ENCODE measurements at places on chromosomes 13 and 19. TPM values are rescaled to one million over a fixed set of nuclear protein-coding genes. Genes with fewer than 3 reads are reported as not detected.

The PTPRH gene
- 5.7 TPM for total RNA-seq

The KLK12 gene
- total RNA-seq = not detected

The RASIP1 gene
- 0.52 TPM for total RNA-seq

The PSG5 gene
- 6.9 TPM for total RNA-seq

The PSG1 gene
- 1.7 TPM for total RNA-seq

The HSPB6 gene
- 161 TPM for total RNA-seq

The SERPINE3 gene
- not detected for total RNA-seq

The MCEMP1 gene
- total RNA-seq = not detected

The GIPR gene
- total RNA-seq = 0.52 TPM

The SGCG gene
- 0.52 TPM for total RNA-seq

The VSTM2B gene
- not detected for total RNA-seq

The ANO8 gene
- 7.8 TPM for total RNA-seq

The IL17D gene
- 5.0 TPM for total RNA-seq

The LGALS4 gene
- not detected for total RNA-seq

The C5AR1 gene
- total RNA-seq = 0.39 TPM

The CEACAM8 gene
- not detected for total RNA-seq

The PRR20E gene
- not detected for total RNA-seq

The STAP2 gene
- 2.2 TPM for total RNA-seq

The KLK13 gene
- not detected for total RNA-seq

The PSG11 gene
- total RNA-seq = not detected

The CRTC1 gene
- total RNA-seq = 5.3 TPM

The PRKCG gene
- not detected for total RNA-seq

The PSG4 gene
- total RNA-seq = 0.36 TPM

The LCP1 gene
- 0.20 TPM for total RNA-seq

The C19orf33 gene
- total RNA-seq = not detected

The SIGLEC12 gene
- not detected for total RNA-seq

The SHISA7 gene
- not detected for total RNA-seq

The OR7G1 gene
- not detected for total RNA-seq

The CLC gene
- total RNA-seq = not detected

The KLF1 gene
- total RNA-seq = not detected

The TEX30 gene
- 9.5 TPM for total RNA-seq

The ZNF541 gene
- total RNA-seq = 0.07 TPM

The MISP3 gene
- total RNA-seq = 1.6 TPM

The BRCA2 gene
- total RNA-seq = 1.6 TPM

The GGACT gene
- 3.4 TPM for total RNA-seq

The DNAJC15 gene
- total RNA-seq = 16.5 TPM

The TNFSF13B gene
- total RNA-seq = 8.2 TPM

The CTU1 gene
- total RNA-seq = 8.8 TPM

The HPN gene
- 0.07 TPM for total RNA-seq

The GARIN5A gene
- total RNA-seq = 0.23 TPM

The AMER2 gene
- not detected for total RNA-seq

The AMH gene
- 1.3 TPM for total RNA-seq

The PABPC3 gene
- total RNA-seq = 0.10 TPM

The ACER1 gene
- not detected for total RNA-seq

The ANGPTL8 gene
- total RNA-seq = not detected

The FGF22 gene
- total RNA-seq = not detected
